ENCODE measurements at places on chromosomes 12 and 14.

DNA sequence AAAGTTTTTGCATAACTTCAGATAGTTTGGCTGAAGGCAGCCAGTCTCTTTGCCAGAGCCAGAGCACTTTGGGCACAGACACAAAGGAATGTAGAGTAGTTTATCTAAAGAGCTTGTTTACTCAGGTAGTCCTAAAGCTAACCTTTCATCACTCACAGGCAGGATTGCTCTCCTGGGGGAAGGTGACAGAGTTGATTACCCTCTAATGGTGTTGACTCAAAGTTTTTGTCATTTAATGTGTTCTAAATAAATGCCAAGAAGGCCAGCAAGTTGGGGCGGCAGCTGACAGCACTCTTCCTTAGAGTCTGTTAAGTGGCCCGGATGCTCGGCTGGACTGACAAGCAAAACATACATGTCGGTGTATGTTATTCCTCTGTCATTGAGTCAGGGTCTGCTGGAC is 9.3 kb upstream of the TAS2R46 start:
- no peak for DNase-seq

GRCh38 chr12:130948751-130949150 is 5.0 kb upstream of the ADGRD1 start:
- DNase-seq: no peak

DNA sequence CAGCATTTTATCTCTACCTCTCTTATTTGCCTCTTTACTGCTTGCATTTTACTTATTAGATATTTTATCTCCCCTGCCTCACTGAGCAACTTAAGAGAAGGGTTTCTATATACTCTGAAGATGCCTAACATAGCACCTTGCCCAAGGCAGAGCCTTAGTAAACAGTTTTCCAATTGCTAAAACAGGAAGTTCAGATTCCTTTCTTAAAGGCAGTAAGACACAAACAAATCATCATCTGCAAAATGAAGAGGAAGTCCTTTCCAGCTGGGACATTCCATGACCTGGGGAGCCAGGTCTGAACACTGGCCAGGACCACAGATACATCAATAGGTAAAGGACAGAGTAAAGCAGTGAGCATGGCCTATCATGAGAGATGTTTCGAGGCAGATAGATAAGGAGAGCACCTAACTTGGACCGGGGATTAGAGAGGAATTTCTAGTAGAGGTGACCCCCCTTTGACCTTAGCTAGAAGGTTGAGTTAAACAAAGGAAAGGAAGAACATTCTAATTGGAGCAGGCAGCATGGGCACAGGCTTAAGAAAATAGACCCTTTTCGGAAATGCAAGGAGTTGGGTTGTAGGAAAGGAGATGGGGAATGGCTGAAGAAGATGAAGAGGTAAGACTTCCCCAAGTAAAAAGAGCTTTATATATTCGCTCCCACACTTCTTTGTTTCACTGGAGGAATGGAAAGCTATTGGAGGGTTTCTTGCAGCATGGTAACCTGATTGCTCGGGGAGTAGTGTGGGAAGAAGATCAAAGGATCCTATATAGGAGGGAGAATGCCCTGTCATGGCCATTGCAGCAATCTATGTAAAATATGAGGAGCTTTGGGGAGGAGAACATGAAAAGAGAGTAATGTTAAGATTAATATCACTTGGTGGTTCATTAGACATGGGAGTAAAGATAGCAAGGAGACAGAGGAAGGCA is 94.8 kb downstream of the PHLDA1 start:
- no peak for DNase-seq

DNA sequence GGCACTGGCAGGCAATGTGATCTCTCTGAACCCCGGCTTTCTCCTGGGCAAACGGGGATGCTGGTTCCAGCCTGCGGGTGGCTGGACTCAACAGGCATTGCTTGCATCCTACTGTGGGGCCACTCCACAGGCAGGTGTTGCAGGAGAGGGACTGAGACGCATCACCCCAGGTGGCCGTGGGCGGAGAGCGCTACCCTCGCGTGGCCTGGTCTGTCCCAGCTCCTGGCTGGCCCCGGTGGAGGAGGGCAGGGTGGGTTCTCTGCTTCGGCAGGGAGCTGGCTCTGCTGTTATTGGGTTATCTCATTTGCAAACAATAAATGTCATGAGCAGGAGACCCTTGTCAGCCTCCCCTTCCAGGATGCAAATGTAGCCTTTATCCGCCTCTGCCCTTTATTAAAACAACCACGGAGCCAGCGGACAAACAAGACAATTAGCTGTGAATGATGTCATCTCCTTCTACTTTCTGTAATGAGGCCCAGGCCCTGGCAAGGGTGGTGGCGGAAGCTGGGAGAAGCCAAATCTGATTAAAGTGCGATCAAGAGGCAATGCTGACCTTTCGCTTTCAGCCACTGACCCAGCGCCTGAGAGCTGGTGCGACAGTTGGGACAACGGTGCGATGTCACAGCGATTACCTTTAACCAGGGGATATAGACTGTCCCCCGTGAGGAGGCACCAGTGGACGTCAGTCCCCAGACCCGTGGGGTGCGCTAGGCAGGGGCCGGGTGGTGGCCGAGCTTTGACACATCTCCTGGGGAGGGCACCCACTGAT is 161.8 kb downstream of the KIF26A start:
- no peak for DNase-seq

GRCh38 chr14:42174357-42174756 is 567.7 kb downstream of the LRFN5 start:
- DNase-seq: no peak

DNA sequence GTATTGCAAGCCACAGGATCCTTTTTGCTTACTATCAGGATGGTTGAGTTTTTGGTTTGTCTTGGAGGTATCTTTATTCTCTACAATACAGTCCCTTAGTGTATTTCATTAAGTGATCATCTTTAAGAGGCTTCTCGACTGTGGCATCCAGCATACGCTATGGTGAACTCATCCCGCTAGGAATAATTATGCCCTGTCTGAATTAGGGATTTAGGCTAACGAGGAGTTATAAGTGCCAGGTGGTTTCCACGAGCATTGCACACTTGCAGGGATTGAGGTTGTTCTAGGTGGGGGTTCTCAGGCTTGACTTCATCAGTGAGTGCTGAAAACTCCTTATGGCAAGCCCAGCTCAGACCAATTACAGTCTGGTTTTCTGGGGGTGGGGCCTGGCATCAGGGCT is 37.2 kb upstream of the RBM19 start:
- DNase-seq: no peak

DNA sequence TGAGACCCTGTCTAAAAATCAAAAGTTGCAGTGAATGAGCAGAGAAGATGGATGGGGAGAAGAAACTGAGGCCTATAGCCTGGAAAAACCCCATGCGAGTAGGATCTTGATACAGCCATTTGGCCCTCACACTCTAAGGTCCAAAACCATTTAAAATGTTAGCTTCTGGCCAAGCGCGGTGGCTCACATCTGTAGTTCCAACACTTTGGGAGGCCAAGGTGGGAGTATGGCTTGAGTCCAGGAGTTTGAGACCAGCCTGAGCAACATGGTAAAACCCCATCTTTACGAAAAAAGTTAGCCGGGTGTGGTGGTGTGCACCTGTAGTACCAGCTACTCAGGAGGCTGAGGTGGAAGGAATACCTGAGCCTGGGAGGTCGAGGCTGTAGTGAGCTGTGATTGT is 19.8 kb downstream of the VRTN start:
- DNase-seq: no peak

DNA sequence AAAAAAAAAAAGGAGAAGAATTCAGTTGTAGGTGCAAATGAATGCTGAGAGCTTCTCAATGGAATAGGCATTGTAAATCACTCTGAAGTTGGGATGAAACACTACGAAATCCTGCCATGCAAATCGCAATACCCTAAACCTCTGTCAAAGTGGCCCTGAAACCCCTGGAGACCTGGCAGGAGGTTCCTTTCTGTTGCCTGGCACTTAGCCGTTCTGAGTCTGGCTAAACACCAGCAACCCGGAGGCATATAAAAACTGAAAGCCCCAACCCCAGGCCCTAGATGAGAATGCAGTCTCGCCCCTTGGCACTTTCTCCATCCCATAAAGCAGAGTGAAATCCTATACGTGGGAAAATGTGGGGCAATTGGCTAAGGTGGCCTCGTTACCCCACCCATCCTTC is 151.5 kb upstream of the PARP11 start:
- DNase-seq: no peak

- DNase-seq: no peak
These were observed 128.7 kb upstream of the GARIN2 start for GRCh38 chr14:67060546-67060945.

GRCh38 chr14:36313206-36313605 is 7.2 kb downstream of the MBIP start:
- no peak for DNase-seq

DNA sequence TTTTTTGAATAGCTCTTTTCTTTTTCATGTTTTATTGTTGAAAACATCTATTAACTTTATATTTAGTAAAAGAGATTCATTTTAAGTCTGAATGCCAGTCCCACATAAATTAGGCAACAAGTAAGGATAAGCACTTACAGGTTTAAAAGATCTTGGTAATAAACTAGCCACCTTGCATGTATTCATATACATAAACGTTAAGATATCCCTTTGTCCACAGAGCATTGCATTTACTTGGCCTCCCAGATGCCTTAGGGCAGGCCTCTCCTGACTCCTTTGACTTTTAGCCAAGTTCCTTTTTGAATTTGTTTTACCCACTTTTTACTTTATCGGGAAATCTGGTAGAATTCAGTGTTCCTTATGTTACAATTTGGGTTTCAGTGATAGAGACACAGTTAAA is 331.7 kb downstream of the ETNK1 start:
- no peak for DNase-seq

DNA sequence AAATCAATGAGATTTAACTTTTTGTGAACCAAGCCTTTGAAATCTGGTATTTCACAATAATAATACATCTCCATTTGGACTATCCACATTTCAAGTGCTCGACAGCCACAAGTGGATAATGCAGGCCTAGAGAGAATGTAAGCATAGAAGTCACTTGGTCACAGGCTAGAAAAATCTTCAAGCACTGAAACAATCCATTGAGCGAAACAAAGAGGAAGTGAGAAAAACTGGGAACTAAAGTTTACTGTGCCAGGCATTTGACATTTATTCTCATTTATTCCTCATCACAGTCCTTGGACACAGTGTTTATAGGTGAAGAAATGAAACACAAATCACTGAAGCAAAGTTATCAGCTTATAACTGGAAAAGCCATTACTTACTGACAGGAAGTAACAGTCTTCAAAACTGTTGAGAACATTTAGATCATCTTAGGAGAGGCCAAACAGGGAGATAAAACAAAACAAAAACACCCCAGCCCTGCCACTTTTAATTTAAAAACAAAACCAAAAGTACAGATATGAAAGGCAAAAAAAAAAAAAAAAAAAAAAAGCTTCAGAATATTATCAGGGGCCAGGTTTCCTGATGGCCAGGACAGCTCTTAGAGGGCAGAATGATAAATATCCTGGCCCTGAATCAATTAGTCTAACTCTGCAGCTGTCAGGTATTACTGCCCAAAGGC is 29.2 kb downstream of the GNS start:
- no peak for DNase-seq
